ENCODE measurements at places on chromosomes 1 and 21. TPM values are rescaled to one million over a fixed set of nuclear protein-coding genes. Genes with fewer than 3 reads are reported as not detected.

The ATP6V1G3 gene
- not detected for total RNA-seq

The LIPI gene
- total RNA-seq = not detected

The CFH gene
- total RNA-seq = 517 TPM

The ANKRD34A gene
- 0.99 TPM for total RNA-seq

The IFT25 gene
- total RNA-seq = 53.4 TPM

The TACSTD2 gene
- total RNA-seq = 0.36 TPM

The S100A11 gene
- total RNA-seq = 381 TPM

The GBP5 gene
- total RNA-seq = not detected

The KCNK1 gene
- 2.9 TPM for total RNA-seq

The NPHS2 gene
- not detected for total RNA-seq

The TMEM125 gene
- not detected for total RNA-seq

The DYRK3 gene
- total RNA-seq = 27.7 TPM

The CNR2 gene
- total RNA-seq = under 0.01 TPM

The TMIGD3 gene
- total RNA-seq = not detected

The LRRC7 gene
- not detected for total RNA-seq

The SPRR2B gene
- total RNA-seq = not detected

The ID3 gene
- total RNA-seq = 51.8 TPM

The CAMK1G gene
- total RNA-seq = 0.90 TPM

The OR14K1 gene
- total RNA-seq = not detected

The OLIG2 gene
- total RNA-seq = not detected

The RXFP4 gene
- not detected for total RNA-seq

The CHI3L2 gene
- 10.5 TPM for total RNA-seq

The ZBTB8B gene
- total RNA-seq = not detected

The AVPR1B gene
- total RNA-seq = not detected

The FOXD3 gene
- not detected for total RNA-seq

The NFYC gene
- 23.1 TPM for total RNA-seq

The C1orf141 gene
- 0.65 TPM for total RNA-seq

The ADCY10 gene
- 0.09 TPM for total RNA-seq

All from fibroblast of the aortic adventitia (primary cell).